H9 (cell line): ENCODE measurements at places on chromosomes 16 and 17. TPM values are rescaled to one million over a fixed set of nuclear protein-coding genes. Genes with fewer than 3 reads are reported as not detected.

Gene MEIOB
- total RNA-seq = 1.3 and 1.6 TPM in 2 replicates

Gene KCNAB3
- 5.7 and 6.4 TPM in 2 replicates for total RNA-seq

DNA sequence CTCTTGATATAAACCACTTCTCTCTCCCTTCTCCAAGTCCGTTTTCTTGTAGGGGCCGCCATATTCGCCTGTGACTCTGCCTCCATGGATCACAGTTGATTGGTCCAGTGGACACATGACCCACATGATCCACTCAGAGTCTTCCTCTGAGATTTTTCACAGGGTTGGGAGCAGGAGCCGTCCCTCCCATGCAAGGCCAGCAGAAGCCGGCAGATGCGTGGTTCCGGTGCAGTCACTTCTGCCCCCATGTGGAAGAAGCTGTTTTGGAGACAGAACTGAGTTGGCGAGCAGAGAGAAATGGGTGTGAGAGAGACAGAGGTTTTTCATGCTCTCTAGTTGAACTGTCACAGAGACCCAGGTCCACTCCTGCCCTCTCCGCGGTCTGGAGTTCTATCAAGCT is 83.3 kb downstream of the C16orf95 start:
- DNase-seq = peak; percentile 46
- H3K4me3 ChIP-seq = no peak overlapping the region
- H3K36me3 ChIP-seq = no peaks in the 10 kb centered on the region
- H3K4me1 ChIP-seq = no peaks in the 10 kb centered on the region
- H3K27me3 ChIP-seq = no peaks in the 10 kb centered on the region

- H3K27me3 ChIP-seq = no peaks in the 10 kb centered on the region
- no peak overlapping the region for H3K27ac ChIP-seq
- peaks cover 11% of the 10 kb centered on the region for H3K36me3 ChIP-seq
- no peak for DNase-seq
These were observed 2.4 kb downstream of the PRPSAP2 start for GRCh38 chr17:18860161-18860972.

Gene GNPTG
- total RNA-seq = 29.4 and 29.7 TPM in 2 replicates

DNA sequence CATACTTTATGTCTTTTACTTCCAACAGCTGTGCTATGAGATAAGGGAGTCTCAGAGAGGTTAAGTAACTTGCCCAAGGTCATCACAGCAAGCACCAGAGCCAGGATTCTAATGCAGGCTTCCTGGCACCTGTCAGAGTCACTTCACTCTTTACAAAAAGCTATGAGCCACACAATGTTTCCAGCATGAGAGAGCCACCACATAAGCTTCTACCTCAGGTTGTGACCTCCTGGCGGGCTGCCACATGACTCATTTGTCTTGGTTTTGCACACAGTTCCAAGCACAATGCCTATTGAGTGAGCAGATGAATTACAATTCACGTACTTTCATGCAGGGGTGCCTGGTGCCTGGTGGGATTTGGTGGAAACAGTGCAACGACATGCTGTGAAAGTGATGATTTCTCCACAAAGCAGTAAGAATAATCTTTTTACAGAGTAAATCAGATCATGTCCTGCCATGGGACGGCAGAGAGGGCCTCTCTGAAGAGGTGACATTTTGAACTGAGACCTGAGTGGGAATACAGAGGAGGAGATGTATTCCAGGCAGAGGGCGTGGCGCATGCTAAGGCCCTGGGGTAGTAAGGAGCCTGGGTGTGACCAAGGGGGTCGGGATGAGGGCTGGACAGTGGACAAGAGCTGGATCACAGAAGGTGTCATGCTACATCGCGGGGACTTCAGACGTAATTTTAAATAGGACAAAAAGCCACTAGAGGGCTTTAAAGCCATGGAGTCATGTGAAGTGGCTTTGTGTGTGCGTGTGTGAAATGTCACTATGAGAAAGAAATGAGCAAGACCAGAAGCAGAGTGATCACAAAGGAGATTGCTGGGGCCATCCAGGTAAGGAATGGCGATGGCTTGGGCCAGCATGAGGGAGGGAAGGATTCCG is 53.4 kb downstream of the CACNG3 start:
- no peaks in the 10 kb centered on the region for H3K27me3 ChIP-seq
- no peak overlapping the region for H3K4me3 ChIP-seq
- peaks cover 3% of the 10 kb centered on the region; the same call in 1 of the 2 replicates for H3K4me1 ChIP-seq
- H3K27ac ChIP-seq = no peak overlapping the region
- DNase-seq = no peak
- no peaks in the 10 kb centered on the region for H3K36me3 ChIP-seq

Gene MGAT5B
- 4.6 and 4.9 TPM in 2 replicates for total RNA-seq

Gene KRTAP2-3
- not detected in 2 replicates for total RNA-seq

- DNase-seq = peak; percentile 21
- no peaks in the 10 kb centered on the region for H3K4me1 ChIP-seq
- H3K27me3 ChIP-seq = no peaks in the 10 kb centered on the region
- no peak overlapping the region for H3K4me3 ChIP-seq
- H3K36me3 ChIP-seq = no peaks in the 10 kb centered on the region
These were observed 29.4 kb upstream of the ATP2A3 start for GRCh38 chr17:3993493-3994220.

DNA sequence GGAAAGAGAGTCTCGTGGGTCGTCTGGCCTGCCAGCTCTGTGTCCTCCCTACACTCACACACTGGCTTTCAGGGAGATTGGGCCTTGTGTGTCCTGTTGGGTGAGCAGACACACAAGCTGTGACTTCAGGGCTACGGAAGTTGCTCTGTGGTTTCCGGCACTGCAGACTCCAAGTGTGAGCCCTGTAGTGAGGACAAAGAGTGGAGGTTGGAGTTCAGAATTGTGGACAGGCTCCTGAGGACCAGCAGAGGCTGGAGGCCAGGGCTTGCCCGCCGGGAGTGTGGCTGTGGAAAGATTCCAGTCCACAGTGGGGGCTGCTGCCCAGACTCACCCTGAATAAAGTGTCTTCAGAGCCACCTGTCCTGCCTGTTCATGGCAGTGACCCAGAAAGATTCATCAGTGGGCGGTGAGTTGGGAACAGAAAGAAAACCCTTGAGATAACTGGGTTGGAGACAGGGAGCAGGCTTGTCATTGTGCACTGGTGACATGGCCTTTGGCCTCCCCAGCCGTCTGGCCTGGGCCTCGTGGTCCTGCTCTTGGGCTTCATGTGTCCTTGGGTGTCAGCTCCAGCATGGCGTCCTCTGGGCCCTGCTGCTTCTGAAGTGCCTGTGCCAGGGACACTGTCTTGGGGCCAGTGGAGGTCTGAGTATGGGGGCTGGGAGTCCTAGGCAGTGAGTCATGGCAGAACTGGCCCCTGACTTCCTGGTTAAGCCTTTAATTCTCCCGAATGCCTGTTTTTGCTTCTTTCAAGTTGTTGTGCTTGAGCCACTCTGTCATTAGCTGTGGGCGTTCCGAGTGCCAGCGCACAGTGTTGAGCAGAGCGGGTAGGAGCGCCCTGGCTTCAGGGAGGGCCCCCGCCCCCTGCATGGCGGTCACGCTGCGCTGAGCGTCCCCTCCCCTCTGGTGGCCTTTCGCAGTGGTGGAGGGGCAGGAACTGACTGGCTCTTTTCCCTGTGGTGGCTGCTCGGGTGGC is 19.9 kb upstream of the ZNF750 start:
- no peak overlapping the region for H3K4me3 ChIP-seq
- H3K4me1 ChIP-seq = no peaks in the 10 kb centered on the region
- DNase-seq = no peak

Gene CHST5
- total RNA-seq = 0.11 TPM in 1 of 2 replicates, not detected in the other

Gene NHLRC4
- 0.26 and 0.42 TPM in 2 replicates for total RNA-seq

DNA sequence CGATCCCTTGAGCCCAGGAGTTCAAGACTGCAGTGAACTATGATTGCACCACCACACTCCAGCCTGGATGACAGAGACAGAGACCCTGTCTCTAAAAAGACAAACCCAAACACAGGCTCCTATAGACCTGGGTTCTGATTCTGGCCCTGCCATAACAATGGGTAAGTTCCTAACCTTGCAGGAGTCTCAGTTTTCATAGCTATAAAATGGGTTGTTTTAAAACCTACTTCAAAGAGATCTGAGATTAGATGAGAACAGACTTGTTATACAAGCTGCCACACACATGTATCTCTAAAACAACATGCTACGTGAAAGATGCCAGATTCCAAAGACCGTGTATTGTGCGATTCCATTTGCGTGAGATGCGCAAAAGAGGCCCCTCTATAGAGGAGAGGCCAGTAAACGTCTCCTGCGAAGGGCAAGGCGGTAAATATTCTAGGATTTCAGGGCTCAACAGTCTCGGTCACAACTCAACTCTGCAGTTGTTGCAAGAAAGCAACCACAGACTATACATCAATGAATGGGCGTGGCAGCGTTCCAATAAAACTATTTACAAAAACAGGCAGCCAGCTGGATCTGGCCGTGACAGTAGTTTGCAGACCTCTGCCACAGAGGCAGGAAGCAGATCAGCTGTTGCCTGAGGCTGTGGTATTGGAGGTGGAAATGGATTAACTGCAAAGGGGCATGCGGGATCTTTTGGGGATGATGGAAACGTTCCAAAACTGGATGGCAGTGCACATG is 5.9 kb downstream of the CORO7 start:
- no peak for DNase-seq
- H3K4me1 ChIP-seq = no peaks in the 10 kb centered on the region; the same call in 1 of the 2 replicates
- H3K27me3 ChIP-seq = no peaks in the 10 kb centered on the region

GRCh38 chr17:48718227-48718760 is 4.0 kb downstream of the PRAC1 start:
- no peaks in the 10 kb centered on the region for H3K36me3 ChIP-seq
- H3K27me3 ChIP-seq = peaks cover 66% of the 10 kb centered on the region
- H3K4me3 ChIP-seq = peak overlapping the region; percentile 46

Gene ICAM2
- total RNA-seq = 0.28 and 0.35 TPM in 2 replicates

Gene SALL1
- 87.6 and 101 TPM in 2 replicates for total RNA-seq

DNA sequence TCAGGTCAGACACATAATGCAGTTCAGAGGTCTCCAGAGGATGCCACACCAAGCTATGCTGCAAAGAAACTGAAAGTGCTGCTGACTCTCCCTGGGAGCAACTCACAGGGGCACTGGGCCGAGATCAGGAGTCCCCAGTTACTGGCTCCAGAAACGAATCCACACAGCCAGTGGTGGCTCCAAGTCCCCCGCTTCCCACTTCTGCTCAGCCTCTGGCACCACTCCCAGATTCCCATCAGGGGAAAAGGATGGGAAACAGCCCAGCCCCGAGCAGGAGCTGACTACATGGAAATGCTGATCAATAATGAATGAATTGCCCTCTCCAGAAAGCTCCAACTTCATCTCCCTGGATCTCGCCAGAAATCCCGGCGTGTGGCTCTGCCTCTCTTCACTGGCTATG is 62.3 kb upstream of the CDH5 start:
- H3K4me1 ChIP-seq = no peaks in the 10 kb centered on the region
- no peaks in the 10 kb centered on the region for H3K36me3 ChIP-seq
- H3K4me3 ChIP-seq = no peak overlapping the region
- peak; percentile 12 for DNase-seq
